ENCODE measurements at places on chromosomes 13 and 19.

DNA sequence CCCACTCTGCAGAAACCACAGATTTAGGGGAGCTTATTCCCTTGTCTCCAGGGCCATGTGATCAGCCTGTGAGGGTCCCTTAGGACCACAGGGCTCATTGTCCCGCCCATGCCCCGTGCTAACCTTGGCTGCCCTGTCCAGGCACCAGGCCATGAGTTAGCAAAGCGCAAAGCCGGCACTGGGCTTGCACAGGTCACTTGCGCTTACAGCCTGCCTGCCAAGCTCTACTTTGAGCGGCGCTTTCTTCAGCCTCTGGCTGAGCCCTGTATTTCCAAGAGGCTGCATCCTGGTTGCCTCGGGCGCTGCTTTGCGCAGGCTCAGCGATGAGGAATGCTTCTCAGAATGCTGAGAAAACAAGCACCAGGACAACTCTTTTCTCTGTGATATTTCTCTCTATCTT is 188.0 kb downstream of the TDRD3 start:
- no peak for DNase-seq

- DNase-seq, result no peak
These were observed 4.0 kb downstream of the SPPL2B start for GRCh38 chr19:2332341-2333026.

DNA sequence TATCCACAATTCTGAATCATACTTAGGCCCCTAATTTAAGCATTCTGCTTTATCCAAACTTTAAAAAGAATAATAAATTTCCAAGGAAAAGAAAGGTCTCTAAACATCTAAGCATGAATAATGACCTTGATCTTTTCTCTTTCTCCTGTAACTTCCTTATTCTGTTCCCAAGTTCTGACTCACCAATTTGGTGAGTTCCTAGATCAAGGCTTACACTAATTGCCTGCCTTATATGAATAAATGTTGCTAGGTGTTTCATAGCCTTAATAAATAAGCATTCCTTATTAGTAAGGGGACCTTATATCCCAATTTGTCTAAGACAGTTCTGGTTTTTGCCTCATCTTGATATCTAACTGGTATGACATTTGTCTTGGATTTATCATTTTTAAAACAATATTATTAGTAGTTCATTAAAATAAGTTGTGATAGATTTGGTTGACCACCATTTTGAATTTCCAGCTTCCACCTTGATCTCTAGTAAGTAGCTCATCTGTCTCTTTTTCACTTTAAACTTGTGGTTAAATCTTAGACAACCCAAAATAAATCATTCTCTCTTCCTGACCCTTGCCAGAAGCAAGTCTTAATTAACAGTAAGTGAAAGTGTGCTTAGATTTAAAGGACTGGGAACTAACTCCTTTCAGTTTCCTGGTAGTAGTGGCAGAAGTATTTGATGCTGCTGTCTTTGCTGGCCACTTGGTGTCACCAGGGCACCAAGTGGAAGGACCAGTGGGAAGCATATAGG is 121.2 kb upstream of the MLNR start:
- no peak for DNase-seq

DNA sequence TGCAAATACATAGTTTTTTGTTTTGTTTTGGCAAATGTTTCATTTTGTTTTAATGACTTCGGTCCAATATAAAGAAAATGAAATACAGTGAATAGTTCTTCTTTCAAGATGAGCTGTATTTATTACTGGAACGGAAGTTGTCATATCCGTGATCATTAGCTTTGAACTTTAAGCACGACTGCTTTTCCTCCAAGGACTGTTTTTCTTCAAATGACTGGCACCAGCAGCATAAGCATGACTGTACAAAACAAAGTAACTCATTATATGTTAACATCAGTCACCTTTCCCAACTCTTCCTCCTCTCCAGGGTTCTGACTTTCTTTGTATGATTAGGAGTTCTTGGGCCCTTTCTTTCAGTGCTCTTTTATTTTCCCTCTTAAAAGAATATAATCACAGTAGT is 20.5 kb downstream of the EDNRB start:
- no peak for DNase-seq

DNA sequence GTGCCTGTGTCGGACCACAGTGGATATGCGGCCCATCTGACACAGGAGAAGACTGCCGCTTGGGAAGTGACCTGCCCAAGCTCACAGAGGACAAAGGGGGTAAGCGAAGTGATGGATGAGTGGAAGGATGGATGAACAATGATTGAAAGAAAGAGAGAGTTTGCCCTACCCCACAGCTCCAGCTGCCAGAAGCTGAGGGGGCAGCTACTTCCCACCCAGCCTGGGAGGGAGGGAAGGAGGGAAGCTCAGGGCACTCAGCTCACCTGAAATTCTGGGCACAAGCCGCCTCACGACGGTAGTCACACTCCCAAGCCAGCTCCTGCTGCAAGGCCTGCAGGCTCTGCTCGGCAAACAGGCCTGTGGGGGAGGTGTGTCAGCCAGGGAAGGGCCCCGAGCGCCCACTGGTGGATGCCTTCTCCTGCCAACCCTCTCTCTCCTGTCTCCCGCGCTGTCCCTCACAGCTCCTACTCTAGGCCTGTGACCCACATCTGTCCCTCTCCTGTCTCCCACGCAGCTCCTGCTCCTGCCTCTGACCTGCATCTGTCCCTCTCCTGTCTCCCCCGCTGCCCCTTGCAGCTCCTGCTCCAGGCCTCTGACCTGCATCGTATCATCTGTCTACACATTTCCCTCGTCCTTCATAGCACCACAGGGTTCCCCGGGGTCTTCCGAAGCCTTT is 12.0 kb upstream of the NUMBL start:
- DNase-seq, result peak; percentile 81

GRCh38 chr13:35530581-35530980 is 54.1 kb upstream of the MAB21L1 start:
- DNase-seq, result no peak

DNA sequence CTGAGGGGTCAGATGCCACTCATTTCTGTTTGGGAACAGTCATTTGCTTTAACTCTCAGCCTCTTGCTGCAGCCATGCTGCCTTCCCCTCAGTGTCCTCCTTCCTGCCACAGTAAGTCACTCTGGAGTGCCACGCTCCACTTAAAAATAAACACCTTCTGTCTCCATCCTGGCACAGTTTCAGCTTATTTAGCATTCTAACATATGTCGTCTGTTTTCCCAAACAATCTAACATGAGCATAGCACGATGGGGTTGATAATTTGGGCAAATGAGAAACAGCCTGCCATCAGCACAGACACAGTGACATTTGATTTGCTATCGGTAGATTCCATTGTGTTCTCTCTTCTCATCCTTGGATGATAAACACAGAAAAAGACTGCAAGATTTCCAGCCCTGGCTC is 768.6 kb downstream of the UQCRFS1 start:
- no peak for DNase-seq

DNA sequence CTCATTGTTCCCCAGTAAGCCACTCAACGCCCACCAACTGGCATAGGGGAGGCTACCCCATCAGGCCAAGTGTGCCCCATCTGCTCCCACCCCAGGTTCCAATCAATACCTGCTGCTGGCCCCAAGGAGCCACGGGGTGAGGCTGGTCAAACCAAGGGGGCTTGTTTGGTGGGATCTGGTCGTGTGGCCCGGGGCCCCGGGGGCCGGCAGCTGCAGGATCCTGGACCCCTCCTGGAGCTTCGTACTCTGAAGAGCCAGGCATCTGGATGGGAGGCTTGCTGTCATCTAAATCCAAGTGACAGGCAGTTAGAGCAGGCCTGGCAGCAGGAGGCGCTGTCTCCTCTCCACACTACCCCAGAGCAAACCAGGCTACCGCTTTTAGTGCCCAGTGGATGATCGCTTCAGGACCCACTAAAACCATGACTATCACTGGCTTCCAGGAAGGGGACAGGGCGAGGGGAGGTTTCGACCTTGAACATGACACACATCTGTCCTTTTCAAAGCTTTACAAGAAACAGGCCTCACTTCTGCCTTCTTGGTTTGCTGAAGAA is 14.2 kb downstream of the CHERP start:
- no peak for DNase-seq

DNA sequence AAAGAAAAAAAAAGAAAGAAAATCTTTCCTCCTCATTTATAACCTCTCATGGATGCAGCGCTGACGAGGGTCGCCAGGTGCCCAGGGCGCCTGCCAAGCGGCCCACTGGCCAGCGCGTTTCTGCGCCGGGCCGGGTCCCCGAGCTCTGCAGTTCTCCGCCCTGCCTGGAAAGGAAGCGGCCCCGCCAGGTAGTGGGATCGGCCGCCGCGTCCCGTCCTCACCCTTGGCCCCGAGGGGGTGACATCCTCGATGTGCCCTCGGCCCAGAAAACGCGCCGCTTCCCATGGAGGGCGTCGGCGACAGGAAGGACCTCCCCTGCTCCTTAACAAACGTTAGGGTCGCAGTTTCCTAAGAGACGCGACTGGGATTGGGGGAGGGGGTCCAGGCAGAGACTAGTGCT is 56.9 kb downstream of the ZNF726 start:
- no peak for DNase-seq

DNA sequence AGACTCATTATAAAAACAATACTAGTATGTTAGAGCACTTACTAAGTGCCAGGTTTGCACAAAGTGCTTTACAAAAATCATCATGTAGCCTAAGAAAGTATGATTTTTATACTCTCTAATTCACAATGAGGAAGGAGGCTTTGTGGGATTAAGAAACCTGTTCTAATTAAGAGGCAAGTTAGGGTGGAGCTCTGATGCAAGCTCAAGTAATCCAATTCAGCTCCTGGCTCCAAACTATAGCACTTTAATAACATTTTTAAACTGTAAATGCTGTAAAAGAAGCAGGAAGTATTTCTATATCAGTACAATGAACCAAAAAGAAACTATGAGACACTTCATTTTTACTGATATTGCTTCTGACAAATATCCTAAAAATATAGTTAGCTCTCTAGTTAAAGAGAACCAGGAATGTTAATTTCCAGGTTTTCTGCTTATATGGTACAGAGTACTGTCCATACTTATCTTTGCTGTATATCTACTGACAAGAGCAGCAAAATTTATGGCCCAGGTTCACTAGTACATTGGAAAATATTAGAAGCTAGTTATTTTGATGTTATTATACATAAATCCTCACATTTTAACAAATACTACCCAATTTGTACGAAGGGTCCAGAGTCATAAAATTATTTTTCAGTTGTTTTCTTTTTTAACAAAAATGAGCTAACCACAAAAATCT is 482.0 kb downstream of the DIAPH3 start:
- DNase-seq, result no peak

GRCh38 chr13:90510319-90510718 is 837.2 kb upstream of the MIR17HG start:
- no peak for DNase-seq

- DNase-seq, result peak; percentile 86
These were observed 18.9 kb downstream of the VASP start for GRCh38 chr19:45526143-45526542.

DNA sequence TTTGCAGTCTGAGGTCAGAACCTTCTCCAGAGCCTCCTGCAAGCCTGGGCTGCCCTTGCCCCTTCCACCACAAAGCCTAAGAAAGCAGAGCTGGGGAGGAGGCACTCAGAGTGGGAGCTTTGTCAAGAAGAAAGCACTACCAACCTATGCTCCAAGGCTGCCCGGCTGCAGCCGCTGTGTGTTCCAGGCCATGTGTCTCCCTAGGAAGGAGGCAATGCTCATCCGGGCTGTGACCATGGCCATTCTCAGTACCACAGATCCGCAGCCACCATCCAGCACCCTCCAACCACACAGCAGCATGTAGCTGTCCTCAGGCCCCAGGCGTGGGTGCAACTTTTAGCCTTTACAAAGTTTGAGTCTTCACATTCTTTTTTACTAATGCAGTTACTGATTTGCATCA is 22.0 kb downstream of the CARS2 start:
- DNase-seq, result no peak

DNA sequence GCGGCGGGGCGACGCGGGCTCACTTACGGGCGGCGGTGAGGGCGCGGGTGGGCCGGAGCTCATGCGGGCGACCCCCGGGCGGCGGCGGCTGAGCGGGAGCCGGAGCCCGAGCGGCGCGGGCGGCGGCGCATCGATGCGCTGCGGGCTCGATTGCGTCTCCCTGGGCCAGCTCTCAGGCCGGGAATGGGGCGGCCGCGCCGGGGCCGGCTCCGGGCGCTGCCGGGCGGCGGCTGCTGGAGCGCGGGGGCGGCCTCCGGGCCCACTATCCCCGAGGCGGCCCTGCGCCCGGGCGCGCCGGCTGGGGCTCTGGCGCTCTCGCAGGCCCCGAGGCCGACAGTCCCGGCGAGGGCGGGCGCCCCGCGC is 1.4 kb upstream of the TSHZ3 start:
- peak; percentile 64 for DNase-seq

DNA sequence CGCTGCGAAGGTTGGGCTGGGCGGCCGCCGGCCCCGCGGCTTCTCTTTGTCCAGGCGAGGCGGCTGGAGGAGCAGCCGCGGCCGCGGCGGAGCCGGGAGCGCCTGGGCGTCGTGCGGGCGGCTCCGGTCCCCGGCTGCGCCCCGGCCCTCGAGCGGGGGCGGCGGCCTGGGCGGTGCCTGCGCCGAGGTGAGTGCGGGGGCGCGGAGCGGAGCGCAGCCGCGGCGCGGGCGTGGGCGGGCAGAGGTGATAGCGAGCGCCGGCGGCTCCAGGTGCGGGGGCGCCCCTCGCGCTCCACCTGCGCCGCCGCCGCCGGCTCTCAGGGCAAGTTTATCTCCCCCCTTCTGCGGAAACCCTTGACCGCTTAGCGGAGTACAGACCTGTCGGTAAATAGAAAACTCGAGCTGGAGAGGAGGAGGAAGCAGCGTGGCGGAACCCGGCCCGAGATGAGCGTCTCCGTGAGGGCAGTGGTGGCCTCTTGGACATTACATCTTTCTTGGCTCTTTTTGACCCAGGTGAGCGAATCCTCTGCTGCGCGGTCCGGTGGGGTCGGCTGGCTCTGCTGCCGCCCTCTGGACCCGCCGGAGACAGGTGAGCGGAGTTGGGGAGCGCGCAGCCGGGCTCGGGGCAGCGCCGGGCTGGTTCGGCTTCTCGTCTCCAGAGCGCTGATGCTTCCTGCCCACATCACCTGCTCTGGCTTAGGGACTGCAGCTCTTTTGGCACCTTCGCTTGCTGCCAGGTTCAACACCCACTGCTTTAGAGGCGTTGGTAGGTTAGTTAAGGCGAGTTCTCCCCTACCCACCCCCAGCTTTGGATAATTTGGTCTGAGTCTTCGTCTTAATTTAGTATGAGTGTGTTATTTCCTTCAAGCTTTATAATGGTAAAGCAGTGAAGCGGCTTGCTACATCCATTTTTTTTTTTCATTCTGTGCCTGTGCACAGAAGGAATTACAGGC is at the start of gene MTUS2:
MTUS2 (plus strand) TSS at position 241 of the 953 bp plus-strand sequence.
- no peak for DNase-seq

- no peak for DNase-seq
These were observed 108.3 kb downstream of the POSTN start for GRCh38 chr13:37490176-37490779.

Measured in HuH-7 (cell line).